CD8-positive, alpha-beta memory T cell (primary cell): ENCODE measurements at places on chromosomes 7 and 10. TPM values are rescaled to one million over a fixed set of nuclear protein-coding genes. Genes with fewer than 3 reads are reported as not detected.
A peak's percentile ranks its signal among the peaks of the same experiment; 100 is the strongest.

- DNase-seq: no peak
Measured at GRCh38 chr7:50213622-50214017, 90.9 kb upstream of the IKZF1 start.

SH2D4B gene
- 0.13 TPM for total RNA-seq

GRCh38 chr10:17171141-17171641 is 30.3 kb downstream of the TRDMT1 start:
- DNase-seq: no peak

GRCh38 chr10:78765726-78766335 is 302.9 kb upstream of the ZMIZ1 start:
- DNase-seq: no peak

DNA sequence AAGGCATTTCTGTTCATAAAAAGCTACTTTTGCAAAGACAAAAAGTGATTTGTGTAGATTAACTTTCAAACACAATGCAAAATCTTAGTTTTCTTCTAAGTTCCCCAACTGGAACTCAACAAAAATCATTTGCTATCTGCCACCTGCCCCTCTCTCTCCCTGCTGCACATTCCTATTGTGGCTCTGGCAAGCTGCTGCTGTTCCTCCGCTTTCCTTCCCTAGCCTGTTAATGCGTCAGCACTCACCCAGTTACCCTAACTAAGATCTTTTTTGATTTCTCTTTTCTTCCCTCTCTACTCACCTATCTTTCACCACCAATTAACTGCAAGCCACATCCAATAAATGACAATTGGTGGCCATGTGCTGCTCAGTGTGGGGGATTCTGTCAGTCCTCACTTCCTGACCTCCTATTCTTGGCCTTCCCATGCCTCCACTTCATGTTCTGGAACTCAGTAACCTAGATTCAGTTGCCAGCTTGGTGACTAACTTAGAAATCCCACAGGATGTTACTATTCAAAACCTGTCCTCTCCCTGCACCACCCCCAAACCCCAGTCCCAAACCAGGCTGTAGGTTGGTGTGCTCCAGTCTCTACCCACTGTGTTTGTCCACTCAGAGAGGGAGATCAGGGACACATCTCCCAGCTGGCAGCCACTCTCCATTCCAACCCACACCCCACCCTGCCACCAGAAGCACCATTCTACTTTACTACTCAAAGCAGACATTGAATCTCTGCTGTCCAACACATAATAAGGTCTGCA is 140.2 kb upstream of the CTTNBP2 start:
- no peak for DNase-seq

- DNase-seq: no peak
Measured at GRCh38 chr10:123835575-123835974, 56.0 kb downstream of the CPXM2 start.

SNX8 gene
- 40.3 TPM for total RNA-seq

ZNF37A gene
- 19.0 TPM for total RNA-seq

DNA sequence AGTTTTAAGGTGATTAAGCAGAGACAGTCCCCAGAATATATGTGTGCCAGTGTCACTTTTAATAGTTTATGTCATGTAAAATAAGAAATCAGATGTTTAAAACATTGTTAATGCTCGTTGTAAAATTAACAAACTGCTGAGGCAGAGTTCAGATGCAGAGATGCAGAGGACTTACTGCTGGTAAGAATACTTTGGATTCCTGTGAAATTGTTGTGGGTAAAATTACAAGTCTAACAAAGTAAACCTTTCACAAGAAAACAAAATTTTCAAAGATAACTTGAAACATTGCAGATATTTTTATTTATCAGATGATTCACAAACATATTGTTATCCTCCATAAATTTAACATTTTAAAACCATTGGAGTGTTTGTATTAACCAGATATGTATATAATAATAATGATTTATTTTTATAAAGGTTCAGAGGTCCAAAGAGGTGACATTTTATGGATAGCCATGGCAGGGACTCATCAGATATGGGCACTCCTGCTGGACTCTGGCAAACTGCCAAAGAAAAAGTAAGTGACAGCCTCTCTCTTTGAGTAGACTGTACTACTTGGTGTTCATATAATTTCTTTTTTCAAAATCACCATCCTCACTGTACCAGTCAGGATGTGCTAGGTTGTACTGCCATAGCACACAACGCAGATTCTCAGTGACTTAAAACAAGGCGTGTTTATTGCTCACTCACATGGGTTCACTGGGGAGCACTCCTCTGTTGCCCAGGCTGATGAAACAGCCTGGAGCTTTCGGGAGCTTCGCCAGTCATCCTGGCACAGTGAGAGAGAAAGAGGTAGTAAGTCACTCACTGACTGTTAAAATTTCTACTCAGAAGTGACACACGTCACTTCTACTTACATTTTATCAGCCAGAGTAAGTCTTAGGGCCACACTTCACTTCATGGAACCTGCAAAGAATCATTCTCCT is 43.5 kb downstream of the NHLRC2 start:
- no peak for DNase-seq

DNA sequence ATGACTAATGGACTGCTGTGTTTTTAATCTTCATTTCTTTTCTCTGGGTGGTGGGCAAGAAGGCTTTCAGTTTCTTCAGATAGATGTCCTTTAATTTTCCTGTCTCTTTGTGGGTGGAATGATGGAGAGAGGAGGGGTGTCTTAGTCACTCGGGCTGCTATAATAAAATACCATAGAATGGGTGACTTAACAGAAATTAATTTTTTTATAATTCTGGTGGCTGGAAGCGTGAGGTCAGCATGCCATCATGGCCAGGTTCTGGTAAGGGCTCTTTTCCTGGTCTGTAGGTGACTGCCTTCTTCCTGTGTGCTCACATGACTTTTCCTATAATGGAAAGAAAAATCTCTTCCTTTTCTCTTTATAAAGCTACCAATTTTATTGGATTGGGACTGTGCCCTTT is 6.3 kb downstream of the RSBN1L start:
- no peak for DNase-seq

DNA sequence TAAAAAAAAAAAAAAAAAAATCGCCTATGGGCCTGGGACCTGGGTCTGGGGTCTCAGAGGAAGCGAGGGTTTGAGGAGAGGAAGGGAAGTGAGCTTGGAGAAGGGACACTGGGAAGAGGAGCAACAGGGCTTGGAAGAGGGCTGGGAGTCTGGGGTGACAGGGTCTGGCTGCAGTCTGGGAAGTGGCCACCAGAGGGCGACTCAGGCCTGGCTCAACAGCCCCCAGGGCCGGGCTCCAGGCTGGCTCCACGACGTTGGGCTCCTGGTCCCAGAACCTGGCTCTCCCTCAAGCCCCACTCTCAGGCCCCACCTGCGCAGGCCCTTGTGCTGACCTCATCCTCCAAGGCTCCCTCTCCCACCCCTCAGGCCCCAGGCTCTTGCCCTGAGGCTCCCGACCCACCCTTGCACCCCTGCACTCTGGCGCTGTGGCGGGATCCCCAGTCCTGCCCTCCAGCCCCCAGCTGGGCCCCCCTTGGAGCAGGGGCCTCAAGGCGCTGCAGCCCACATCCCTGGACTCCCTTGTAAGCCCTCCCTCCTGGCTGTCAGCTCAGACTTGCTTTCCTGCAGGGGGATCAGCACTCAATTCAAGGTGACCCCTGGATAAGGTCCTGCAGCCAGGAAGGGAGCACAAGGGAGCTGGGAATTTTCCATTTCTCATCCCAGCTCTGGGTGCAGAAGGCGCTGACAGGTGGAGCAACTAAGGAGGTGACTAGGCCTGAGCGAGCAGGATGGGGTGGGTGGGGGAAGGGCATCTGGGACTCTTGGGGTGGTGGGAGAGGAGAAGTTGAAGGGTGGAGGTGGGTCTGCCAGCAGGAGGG is 5.4 kb upstream of the SPACDR start:
- peak; percentile 74 for DNase-seq

DNA sequence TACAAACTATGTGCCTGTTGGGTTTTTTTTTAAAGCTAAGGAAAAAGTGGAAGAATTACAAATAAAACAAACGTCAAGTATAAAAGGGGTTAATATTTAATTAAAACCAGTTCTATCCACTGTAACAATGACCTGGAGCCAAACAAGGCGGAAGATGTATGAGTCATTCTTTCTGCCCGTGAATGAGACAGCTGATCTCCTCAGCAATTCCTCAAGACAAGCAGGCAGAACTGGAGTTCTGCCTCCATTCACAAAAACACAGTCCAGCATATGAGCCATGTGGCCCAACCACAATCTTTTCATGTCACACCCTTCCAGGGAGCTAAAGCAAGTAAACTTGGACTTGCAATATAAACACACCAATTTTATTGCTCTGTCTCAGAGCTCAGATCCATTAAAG is 8.4 kb downstream of the ETV1 start:
- no peak for DNase-seq

EPO gene
- total RNA-seq: 0.22 TPM

GRCh38 chr10:17056781-17057428 is 72.7 kb downstream of the CUBN start:
- DNase-seq: no peak

- no peak for DNase-seq
Measured at GRCh38 chr7:44327981-44328380, 2.6 kb upstream of the CAMK2B start.

GNGT1 gene
- not detected for total RNA-seq

DNA sequence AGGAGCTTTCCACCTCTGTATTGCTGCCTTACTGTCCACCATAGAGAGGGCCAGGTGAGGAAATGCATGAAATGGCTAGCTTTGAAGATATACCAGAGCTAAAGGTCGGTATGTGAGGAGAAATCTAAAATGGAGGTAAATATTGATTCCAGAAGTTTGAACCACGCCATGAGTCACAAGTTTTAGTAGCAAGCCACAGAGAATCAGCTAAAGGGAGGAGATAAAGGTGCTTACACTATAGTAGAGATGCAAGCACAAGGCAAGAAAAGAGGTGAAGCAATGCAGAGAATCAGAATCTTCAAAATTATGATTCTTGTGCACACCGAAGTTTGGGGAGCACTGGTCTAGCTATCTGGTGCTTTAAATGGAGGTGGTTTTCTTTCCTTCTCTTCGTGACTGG is 3.0 kb upstream of the GSAP start:
- no peak for DNase-seq

DNA sequence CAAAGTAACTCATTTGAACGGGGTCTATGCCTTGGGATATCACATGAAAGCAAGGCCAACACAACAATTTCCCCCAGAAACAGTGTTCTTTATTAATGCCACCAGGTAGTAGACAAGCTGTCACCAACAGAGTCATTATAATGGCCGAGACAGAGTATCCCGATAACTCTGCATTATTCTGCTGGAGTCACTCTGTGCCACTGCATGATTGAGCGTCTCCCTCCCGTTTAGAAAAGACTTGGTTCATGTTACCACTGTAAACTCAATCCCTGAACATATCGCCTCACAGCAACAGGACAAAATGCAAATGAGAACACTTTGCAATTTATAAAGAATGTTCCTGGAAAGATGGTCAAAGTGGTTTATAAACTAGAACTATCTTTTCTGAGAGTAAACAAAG is 932.5 kb downstream of the GATA3 start:
- no peak for DNase-seq

SEC61A2 gene
- 12.5 TPM for total RNA-seq

DNA sequence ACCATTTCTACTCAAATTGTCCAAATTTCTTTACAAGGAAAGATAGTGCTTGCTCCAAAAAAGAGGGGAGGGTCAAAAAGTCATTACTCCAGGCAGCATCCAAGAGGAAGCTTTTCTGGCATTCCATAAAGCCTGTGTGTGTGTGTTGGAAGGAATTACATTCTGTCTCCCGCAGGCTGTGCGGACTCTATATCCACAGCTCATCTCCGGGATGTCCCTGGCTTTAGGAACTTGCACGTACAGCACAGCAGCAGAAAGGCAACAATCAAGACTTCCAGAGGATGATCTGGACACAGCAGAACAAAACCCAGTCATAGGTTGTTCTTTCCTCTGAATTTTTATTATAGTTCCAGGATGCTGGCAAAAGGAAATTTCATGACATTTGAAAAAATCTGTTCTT is 94.8 kb downstream of the ITIH5 start:
- DNase-seq: no peak

GRCh38 chr7:71787513-71787912 is 624.6 kb downstream of the CALN1 start:
- no peak for DNase-seq

HUS1 gene
- total RNA-seq: 65.0 TPM

DNA sequence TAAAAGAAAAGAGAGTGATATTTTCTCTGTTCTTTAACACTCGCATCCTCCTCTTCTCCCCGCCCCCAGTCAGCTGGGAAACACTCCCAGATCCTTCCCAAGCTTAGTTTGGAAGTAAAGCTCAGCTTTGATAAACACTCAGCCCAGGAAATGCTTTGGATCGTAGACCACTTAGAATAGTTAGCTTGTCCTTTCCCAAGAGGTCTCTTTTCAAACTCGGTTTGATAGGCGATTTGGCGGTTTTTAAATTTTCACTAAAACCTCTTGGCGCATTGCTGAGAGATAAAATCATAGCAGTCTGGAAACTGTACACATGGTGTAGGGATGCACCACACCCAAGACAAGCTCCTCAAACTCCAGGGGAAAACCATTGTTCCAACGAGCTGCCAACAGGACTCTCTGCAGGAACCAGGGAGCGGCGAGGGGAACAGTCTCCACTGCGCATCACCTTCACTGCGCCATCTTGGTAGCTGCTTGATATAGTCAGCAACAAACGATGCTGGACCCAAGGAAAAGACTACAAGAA is 22.3 kb downstream of the SMURF1 start:
- DNase-seq: no peak

CALML3 gene
- total RNA-seq: not detected

DNA sequence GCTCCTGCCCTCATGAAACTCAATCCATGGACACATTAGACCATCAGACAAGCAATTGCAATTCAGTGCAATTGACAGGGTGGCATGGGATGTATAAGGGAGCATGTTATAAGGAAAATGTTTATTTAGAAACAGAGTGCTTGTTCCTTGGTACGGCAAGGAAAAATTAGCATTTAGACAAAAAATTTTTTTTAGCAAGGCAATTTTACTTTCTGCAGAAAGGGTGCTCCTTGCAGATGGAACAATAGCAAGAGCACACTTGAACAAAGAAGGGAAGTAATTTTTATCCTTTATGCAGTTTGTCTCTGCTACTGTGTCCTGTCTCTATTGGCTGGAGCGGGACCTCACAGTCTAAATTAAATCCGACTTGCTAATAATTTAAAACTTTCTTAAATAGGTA is 6.2 kb upstream of the BAG3 start:
- no peak for DNase-seq
